ENCODE measurements at places on chromosomes 7 and 10.

DNA sequence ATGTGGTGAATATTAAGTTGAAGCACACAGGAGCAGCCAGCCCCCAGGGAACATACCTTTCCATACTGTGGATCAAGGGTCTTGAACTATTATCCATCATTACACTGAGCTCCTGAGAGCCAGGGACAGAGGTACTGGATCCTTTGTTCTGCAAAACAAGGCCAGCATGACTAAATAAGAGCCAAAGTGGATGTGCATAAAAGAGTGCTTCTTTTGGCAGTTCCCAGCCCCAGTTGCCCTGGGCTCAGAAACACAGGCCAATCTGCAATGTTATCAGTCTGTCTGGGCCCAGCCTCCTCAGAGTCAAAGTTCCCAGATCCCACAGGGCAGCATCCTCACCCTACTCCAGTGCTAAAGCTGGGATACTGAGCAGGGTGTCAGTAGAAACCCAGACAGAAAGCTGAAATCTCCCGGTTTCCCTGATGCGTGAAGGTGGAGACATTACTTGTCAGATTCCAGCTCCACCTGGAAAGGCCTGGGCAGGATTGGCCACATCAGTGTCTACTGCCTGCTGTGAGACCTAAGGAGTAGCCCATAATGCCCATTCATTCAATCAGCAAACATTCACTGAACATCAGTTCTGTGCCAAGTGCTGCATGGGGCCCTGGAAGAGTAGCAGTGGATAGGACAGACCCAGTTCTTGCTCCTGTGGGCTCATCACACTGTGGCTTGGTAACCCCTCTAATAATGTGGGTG lies 342.7 kb downstream of the CXCL12 start:
- no peak for DNase-seq

DNA sequence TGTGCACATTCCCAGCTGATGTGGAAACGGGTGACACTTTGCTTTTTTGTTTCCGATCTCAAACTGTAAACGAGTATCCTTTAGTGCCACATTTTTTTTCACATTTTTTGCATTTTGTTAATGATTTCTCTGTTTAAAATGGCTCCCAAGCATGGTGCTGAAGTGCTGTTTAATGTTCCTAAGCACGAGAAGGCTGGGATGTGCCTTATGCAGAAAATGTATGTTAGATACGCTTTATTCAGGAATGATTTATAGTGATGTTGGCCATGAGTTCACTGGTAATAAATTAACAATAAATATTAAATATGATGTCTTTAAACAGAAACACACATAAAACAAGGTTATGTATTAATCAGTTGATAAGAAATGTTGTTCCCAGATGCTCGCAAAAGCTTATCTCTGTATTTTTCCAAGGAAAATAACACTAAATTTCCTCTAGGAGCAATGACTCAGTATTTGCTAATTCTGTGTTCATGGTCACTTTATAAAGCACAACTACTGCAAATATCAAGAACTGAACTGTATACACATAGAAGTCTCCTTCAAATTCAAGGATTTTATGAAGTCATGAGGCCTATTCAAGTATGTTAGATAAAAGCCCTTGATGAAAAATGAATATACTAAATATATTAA lies 305.9 kb upstream of the SMIM30 start:
- no peak for DNase-seq

DNA sequence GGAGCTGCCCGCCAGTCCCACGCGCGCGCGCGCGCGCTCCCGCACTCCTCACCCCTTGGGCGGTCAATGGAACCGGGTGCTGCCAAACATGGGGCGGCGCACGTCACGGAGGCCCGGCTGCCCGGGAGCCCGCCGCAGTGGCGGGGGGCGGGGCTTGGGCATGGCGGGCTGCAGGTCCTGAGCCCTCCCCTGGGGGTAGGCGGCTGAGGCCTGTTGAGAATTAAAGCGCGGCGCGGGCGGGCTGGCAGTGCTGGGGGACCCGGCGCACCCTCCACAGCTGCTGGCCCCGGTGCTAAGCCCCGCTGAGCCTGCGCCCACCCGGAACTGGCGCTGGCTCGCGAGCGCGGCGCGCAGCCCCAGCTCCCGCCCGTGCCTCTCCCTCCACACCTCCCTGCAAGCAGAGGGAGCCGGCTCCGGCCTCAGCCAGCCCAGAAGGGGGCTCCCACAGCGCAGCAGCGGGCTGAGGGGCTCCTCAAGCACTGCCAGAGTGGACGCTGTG lies 634.2 kb downstream of the ANKRD7 start:
- no peak for DNase-seq

DNA sequence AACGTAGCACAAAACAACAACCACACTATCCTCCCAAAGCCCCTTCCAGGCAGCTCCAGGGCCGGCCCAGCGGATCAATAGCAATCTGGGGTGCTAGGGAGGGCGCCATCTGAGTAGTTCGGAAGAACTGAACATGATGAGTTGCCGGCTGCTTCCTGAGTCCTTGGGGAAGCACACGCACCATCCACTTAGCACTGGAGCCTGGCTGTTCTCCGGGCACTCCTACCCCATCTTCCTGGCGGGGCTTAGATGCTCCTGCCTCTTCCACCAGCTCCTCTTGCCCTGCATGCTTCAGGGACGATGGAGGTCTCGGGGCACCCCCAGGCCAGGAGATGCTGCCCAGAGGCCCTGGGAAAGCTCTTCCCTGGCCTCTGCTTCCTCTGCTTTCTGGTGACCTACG lies at the start of gene KCNK18:
Gene KCNK18 (plus strand): TSS at position 301 of the 400 bp plus-strand sequence. CDS start 0 bp downstream, at position 301.
- no peak for DNase-seq

Data from skeletal muscle cell (primary cell).